Stimulated activated CD4-positive, alpha-beta T cell treated with anti-CD3 and anti-CD28 coated beads, Interleukin-2, amount 100 ng/mL, for 4 hours (primary cell): ENCODE measurements at places on chromosomes 2 and 18.

GRCh38 chr2:180222644-180223043 is 215.5 kb upstream of the CWC22 start:
- no peak for DNase-seq

- no peak for DNase-seq
Measured at GRCh38 chr2:75288760-75289159, 89.4 kb upstream of the TACR1 start.

DNA sequence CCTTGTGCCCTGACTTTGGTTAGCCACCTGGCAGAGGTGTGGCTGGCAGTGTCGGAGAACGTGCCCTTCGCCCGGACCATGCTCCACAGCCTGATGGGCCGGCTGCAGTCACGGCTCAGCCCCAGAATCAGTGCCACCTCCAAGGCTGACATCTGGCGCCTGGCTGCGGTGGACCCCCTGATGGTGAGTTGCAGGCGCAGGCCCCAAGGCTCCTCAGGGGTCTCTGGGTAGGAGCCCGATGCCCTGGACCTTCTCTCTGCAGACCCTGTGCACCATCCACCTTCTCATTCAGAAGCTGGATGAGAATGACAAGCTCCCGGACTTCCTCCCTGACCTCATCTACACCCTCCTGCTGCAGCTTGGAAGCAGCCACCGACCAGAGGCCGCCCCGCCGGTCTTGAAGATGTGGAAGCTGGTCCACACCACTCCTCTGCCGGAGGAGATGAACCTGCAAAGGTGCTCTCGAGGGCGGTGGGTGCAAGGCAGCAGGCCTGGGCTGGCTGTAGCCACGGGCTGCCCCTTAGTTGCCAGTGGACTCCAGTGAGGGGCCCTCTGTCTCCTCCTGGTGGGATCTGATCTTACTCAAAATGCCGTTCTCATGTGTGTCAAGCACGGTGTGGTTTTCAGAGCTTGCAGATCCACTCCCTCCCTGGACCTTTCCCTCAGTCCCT is 32.1 kb downstream of the HJURP start:
- DNase-seq, result no peak

DNA sequence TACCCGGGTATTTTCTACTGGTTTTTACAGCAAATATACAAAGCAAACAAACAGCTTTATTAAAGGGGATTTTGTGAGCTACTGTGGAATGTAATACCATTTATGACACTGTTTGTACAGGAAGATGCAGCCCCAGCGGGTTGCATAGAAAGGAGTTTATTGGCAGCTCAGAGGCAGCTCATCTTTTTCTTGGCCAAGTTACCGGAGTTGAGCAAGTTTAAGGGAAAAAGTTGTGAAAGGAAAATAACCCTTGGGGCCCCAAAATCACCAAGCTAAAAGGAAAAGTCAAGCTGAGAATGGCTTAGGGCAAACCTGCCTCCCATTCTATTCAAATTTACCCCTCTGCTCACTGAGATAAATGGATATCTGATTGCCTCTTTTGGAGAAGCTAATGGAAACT is 60.8 kb downstream of the MOB4 start:
- no peak for DNase-seq

DNA sequence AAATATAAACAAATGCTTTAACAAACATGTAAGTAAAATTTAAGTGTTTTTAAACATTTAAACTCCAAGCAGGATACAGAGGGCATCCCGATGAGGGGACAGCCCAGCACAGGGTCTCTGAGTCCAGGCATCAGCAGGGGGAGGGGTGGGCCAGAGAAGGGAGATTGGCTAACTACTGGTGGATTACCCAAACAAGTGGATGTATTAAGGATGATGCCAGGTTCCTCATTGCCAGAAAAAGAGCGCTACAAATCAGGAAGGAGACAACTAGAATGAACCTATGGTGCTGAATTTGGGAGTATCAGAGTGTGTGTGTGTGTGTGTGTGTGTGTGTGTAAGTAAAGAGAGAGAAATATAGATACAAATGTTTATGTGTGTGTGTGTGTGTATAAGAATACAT is 162.0 kb upstream of the RMP24 start:
- no peak for DNase-seq

GRCh38 chr2:19653509-19653908 is 248.3 kb downstream of the TTC32 start:
- no peak for DNase-seq

DNA sequence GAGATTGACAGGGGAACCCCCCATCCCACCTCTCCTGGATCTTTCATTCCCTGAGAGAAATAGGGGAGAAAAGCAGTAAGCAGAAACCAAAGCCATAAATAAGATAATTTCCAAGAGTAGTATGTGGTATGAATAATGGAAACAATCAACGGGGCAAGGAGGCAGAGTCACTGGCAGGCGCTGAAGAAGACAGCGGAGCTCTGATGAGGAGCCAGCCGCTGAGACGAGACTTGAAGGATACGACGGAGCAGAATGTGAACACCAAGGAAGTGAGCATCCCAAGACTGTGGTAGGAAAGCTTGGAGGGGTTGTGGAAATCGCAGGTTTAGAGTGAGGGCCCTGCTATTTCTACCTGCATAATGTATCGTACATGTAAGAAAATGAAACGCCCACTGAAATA is 93.6 kb upstream of the CBLN2 start:
- no peak for DNase-seq
